ENCODE measurements at places on chromosomes 6 and 20.

DNA sequence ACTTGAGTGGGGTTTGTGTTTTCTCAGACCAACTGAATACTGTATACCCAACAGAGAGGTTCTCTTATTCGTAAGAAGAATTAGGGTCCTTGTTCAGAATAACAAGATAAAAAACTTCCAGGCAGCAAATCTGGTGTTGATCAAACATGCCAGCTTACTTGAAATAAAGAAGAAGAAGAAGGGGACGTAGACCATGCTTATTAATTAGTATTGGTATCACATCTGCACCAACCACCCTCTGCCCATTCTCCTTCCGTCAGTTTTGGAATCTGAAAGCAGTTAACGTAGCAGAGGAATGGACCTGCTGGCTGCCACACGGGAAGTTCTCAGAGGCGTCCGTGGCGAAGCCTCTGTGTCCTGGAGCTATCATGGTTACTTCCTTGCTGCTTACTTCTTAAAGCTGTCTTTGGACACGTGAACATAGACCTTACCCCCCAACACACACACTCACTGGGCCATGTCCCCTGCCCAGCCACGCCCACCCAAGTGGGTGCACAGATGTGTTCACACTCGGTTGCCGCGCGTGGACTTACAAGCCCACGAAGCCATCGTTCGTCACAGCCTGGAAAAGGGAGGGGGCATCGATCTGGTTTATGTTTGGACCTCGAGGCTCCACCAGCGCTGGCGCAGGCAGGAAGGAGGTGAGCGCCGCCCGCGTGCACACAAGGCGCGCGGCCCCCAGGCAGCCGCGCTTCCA, 4.1 kb upstream of the DLL1 start:
- H3K27me3 ChIP-seq: peaks cover 83% of the 10 kb centered on the region
- H3K4me3 ChIP-seq: peak overlapping the region; percentile 88
- peaks cover 47% of the 10 kb centered on the region for H3K4me1 ChIP-seq
- no peak for DNase-seq

GRCh38 chr6:100166956-100167355, 172.9 kb upstream of the MCHR2 start:
- peaks cover 65% of the 10 kb centered on the region for H3K4me1 ChIP-seq
- no peak overlapping the region for H3K27ac ChIP-seq
- H3K4me3 ChIP-seq: no peak overlapping the region
- no peak for DNase-seq

DNA sequence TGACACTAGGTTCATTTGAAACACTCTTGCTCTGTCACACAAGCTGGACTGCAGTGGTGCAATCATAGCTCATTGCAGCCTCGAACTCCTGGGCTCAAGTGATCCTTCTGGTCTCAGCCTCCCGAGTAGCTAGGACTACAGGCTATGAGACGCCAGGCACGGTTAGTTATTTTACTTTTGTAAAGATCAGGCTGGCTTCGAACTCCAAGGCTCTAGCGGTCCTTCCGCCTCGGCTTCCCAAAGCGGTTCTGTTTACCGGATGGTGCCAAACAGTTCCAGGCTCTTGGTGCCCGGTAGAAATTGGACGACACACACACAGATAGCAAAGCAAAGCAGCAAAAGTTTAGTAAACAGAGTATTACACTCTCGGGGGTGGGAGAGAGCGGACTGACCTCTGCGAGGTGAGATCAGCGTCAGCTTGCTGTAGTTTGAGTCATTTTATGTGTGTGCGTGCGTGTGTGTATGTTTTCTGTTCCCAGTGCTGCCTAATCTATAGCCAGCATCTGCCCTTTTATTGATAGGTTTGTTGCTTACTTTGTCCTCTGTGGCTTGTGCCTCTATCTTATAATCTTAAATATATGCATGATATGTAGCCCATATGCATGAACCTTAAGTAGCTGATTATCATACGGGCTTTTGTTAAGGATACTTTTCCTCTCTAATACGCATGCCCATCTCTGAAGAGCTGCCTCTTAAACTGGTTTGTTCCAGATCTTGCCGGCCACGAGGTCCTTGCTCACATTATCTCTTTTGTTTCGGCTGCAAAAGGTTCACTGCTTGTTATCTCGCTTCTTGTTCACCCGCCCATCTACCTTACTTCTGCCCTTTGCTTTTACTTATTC, 75.2 kb downstream of the OR2B2 start:
- no peak overlapping the region for H3K27ac ChIP-seq
- H3K27me3 ChIP-seq: no peaks in the 10 kb centered on the region
- no peaks in the 10 kb centered on the region for H3K36me3 ChIP-seq
- H3K4me1 ChIP-seq: peaks cover 30% of the 10 kb centered on the region

- no peaks in the 10 kb centered on the region for H3K36me3 ChIP-seq
- H3K4me1 ChIP-seq: peaks cover 58% of the 10 kb centered on the region
- DNase-seq: no peak
- no peak overlapping the region for H3K4me3 ChIP-seq
- H3K27me3 ChIP-seq: peaks cover 40% of the 10 kb centered on the region
- H3K27ac ChIP-seq: no peak overlapping the region
Observed at GRCh38 chr6:134312038-134312660, 5.8 kb downstream of the SGK1 start.

- H3K27ac ChIP-seq: peak overlapping the region; percentile 86
- no peaks in the 10 kb centered on the region for H3K36me3 ChIP-seq
- H3K4me3 ChIP-seq: peak overlapping the region; percentile 39
- no peaks in the 10 kb centered on the region for H3K27me3 ChIP-seq
- DNase-seq: no peak
- peaks cover 29% of the 10 kb centered on the region for H3K4me1 ChIP-seq
Observed at GRCh38 chr6:149701714-149702113, 16.2 kb downstream of the LATS1 start.

All from WTC11 (cell line).